ENCODE measurements at places on chromosomes 7 and 10. TPM values are rescaled to one million over a fixed set of nuclear protein-coding genes. Genes with fewer than 3 reads are reported as not detected.

Gene NEURL1
- 2.2 TPM for total RNA-seq

Gene CALCR
- total RNA-seq = not detected

Gene TMEM184A
- total RNA-seq = 0.23 TPM

Gene GIMAP2
- total RNA-seq = 30.5 TPM

Gene AKR1C8
- total RNA-seq = not detected

Gene TCAF2
- total RNA-seq = 38.6 TPM

Gene AOAH
- total RNA-seq = 33.5 TPM

Gene ST7
- 10.0 TPM for total RNA-seq

Gene NAMPT
- 379 TPM for total RNA-seq

Gene HOXA13
- not detected for total RNA-seq
